Cerebellar cortex (tissue), 1 donor: ENCODE measurements at places on chromosomes 3 and 15.

DNA sequence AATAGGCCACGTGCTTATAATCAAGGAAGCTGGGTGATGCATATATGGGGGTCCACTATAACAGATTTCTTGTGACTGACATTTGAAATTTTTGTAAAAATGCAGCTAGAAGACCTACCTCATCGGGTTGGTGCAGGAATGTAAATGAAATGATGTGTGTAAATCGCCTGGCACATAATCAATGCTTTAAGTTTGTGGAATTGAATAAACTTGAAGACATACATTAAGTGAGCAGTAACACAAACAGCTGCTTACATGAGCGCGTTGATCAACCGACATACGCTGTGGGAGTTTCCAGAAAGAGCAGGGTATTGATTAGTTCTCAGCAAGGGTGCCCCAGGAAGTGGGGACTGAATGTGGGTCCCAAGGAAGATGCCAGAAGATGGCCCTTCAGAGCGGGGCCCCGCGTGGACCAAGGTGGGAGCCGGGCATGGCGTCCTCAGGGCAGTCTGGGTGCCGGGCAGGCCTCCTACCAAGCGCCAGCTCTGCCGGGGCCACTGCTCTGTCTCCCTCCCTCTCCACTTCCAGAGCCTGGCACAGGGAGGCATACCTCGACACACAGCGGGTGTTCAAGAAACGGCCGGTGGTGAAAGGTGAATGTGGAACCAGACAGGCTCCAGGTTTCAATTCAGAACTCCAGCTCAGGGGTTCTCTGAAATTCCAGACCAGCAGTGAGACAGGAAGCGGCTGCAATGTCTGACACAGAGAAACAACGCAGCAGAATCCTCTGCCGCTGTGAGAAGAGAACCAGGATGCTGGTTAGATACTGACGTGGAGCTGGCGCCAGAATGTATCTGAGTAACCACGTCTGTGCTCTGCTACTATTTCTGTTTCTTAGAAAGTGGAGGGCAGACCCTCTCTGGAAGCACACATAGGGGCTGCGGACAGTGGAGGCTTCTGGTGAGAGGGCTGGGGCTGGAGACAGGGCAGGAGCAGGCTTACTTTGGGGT is 12.6 kb downstream of the BFSP2 start:
- DNase-seq, result peak; percentile 29

DNA sequence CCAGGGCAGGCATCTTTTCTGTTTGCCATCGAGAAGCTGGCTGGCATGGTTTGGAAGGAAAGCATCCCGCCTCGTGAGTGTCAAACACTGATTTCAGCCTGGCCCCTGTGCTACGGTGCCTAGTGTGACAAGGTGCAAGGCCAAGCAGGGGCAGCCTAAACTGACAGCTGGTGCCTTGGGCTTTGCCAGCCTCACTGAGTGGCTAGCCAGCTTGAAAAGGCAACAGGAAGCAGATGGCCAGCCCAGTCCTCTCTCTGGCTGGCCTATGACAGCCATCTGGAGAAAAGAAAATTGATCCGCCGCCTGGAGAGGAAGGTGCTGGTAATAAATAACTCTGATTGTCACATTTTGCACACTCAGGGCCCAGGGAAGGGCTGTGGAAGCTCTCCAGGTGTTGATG is 52.2 kb downstream of the C3orf85 start:
- peak; percentile 96 for DNase-seq

GRCh38 chr15:37203050-37203449 is 102.7 kb upstream of the MEIS2 start:
- no peak for DNase-seq

DNA sequence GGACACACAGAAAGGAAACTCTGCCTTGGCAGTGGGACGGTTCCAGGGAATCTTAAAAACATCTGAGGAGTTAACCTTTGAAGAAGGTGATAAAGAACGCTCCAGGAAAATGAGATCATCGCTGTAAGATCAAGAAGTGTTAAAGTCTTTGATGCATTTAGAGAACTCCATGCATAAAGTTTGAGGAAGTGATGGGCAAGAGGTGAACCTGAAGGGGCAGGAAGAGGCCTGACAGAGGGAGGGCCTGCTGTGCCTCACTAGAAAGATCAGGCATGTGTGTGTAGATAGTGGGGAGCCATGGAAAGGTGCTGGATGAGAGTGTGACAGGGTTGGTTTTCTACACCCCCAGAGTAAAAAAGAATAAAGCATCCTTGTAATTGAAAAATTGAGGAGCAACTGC is 889.2 kb downstream of the MCTP2 start:
- no peak for DNase-seq

DNA sequence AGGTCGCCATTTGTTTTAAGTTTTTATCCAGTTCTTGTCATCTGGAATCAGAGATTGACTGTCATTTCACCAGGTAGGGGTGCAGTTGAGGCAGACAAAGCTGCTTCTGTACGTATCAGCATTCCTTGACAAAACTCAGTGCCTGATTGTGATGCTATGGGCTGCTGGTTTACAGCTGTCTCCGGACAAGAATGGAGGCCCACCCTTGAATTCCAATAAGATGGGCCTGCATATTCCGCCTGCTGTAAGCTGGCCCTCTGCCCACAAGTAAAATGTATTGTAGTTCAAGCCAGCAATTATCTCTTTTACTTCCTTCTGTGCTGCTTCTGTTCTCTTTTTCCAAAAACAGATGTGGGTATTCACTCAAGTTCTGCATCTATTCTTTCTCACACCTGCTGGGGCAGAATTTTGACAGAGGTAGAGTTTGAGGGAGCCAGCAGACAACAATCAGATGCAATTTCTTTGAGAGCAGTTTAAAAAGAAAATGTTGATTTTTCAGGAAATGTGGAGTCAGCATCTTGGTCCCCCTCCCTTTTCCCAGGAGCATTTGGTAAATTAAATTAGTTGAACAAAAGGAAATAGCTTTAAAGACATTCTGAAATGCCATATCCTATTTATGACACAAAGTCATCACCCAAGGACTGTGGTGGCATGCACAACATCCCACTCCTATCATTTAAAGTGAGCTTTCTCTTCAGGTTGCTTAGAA is 53.5 kb downstream of the IQCH start:
- no peak for DNase-seq

GRCh38 chr15:70259028-70259424 is 161.3 kb upstream of the TLE3 start:
- peak; percentile 33 for DNase-seq

- peak; percentile 18 for DNase-seq
These were observed 1.8 kb downstream of the ATP13A4 start for GRCh38 chr3:193552923-193553322.

- DNase-seq, result no peak
These were observed 24.4 kb downstream of the SELENOT start for GRCh38 chr3:150627557-150627956.

- DNase-seq, result no peak
These were observed 1.8 kb upstream of the ZBTB38 start for GRCh38 chr3:141366285-141367037.

DNA sequence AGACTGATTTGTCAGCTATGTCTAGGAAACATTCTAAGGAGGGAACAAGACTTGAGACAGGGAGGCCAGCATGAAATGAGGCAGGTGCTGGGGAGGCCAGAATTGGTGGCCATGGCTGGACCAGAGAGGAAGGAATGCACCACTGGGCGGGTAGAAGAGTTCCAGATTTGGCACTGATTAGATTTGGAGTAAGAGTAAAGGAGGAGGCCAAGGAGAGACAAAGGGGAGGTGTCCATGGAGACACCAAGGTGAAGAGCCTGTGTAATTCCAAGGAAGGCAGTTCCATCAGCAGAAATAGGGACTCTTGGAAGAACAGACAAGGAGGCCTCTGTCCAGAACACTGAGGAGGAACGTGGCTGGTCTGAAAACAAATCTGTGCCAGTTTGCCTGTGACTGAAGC is 1.8 kb downstream of the ARNT2 start:
- no peak for DNase-seq

DNA sequence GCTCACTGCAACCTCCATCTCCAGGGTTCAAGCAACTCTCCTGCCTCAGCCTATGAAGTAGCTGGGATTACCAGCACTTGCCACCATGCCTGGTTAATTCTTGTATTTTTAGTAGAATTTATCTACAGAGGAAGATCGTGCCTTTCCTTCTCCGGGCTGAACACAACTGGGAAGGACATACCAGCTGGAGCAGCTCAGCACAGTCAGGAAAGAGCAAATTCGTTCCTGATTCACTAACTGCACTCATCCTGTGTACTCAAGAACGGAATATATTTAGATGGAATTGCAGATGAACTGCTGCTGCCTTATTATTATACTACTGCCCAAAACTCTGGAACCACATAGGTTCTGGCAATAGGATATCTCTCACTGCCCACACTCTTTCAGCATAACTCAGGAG is 27.1 kb upstream of the P4HTM start:
- no peak for DNase-seq

- DNase-seq, result no peak
These were observed 1.7 kb downstream of the B3GNT5 start for GRCh38 chr3:183254487-183255347.

DNA sequence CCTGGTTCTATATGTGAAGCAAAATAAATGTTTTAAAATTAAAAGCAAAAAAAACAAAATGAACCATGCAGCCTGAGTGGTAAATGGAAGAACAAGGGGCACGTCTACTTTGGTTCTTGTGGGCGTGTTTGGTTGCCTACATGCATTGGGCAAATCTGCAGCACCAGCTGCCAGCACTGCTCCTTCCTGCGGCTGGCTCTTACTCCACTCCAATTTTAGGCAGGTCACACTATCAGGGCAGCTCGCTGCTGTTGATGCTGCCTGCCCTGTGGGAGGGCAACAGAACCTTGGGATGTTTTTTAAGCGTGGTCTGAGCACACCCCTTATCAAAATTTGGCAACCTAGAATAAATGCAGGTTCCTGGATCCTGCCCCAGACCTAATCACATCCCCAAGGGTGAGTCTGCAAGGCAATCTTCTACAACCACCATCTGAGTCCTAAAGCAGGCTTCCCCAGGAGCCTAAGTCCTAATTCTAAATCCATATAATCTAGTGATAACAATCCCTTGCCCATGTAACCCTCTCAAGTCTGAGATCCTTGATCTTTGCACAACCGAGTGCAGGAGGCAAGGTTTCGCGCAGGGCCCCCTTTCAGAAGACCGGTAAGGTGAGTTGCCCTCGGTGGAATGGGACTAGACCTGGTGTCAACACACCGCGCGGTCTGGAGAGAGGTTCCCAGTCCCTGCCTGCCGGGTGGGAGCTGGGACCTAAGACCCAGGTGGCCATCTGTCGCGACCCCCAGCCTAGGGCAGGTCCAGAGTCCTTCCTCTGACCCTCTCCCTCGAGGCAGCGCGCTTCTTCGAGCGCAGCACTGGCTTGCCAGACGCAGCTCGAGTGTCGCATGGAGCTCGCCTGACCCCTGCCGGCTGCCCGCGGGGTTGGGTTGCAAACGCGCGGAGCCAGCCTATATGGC is 15.9 kb downstream of the IVD start:
- DNase-seq, result peak; percentile 75

DNA sequence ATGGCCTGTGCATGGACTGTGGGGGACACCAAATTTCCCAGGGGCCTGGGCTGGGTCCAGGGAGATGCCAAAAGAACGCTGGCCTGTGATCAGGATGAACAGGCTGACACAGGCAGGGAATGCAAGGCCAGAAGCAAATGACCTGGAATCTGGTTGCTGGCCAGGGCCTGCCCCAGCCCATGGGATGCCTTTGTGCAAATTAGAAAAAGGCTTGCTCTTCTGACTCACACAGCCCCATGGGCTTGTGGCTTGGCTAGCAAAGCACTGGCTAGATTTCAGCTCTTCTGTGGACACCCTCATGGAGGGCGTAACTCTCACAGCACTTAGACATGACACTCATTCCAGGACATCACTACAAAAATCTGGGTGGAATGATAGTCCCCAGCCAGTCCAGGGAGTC is 356.0 kb downstream of the SHQ1 start:
- no peak for DNase-seq

GRCh38 chr15:68930268-68931022 is at the start of gene SPESP1:
SPESP1 (plus strand) TSS chr15:68930525; CDS start chr15:68930654, 129 bp downstream.
- peak; percentile 13 for DNase-seq

- no peak for DNase-seq
These were observed 83.0 kb downstream of the VGLL4 start for GRCh38 chr3:11560746-11561145.

DNA sequence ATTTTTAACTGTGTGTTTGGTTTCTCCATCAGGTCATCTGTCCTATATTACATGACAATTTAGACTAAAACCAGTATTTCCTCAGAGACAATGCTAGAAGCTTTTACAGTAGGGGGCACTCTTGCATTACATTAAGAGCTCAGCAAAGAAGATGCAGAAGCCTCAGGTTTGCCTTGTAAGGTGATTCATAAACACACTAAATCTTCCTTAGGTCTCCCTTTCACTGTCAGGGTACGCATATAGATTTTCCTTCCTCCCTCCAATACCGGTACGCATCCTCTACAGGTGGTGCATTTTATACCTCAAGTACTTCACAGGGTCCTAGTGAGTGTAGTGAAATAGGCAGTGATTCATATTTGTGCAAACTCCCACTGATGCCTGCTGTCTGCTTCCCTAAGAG is 46.5 kb downstream of the CD86 start:
- peak; percentile 48 for DNase-seq

- no peak for DNase-seq
These were observed 38.6 kb downstream of the CLEC3B start for GRCh38 chr3:45064512-45065372.

DNA sequence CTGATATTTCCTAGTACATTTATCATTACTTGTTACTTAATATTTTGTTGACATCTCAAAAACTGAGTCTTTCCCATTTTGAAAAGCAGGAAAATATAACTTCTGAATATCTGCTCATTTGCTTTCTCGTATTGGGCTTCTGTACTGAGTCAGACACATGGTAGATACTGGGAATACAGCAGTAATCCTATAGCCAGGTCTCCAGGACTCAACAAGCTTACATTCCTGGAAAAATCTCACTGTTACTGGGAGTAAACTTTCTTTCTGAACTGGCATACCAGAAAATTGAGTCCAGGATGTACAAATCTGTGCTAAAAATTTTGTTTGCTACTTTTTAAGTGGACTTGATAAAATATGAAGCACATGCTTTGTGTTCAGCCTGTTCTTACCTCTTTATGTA is 240.4 kb downstream of the RBMS3 start:
- DNase-seq, result no peak

- DNase-seq, result no peak
These were observed 78.4 kb upstream of the NR2F2 start for GRCh38 chr15:96252148-96252547.

DNA sequence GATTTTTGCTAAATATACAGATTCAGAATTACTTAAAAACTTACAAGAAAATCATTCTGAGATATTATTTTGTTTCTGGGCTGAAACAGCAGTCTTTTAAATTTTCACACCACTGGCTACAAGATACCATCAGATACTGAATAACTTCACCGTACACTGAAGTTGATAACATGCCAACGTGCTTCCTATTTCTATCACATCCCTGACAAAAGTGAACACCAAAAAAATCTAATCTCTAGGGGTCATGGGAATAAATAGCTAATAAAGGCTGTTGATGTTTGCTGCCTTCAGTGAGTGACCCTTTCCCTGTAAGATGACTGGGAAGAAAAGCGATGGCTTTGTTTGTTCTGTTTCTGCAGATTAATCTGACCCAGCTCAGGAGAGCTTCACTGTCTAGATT is 120.5 kb downstream of the DUT start:
- no peak for DNase-seq

- no peak for DNase-seq
These were observed at the start of gene SPSB4 for GRCh38 chr3:141050576-141051442. SPSB4 (plus strand) TSS chr3:141051347; CDS start chr3:141066105, 14,758 bp downstream.
